ENCODE measurements at places on chromosomes 13 and 19. TPM values are rescaled to one million over a fixed set of nuclear protein-coding genes. Genes with fewer than 3 reads are reported as not detected.

Gene PNMA8A
- total RNA-seq, result 7.4 TPM

Gene PRTN3
- total RNA-seq, result not detected

Gene IZUMO2
- total RNA-seq, result not detected

Gene TMC4
- 9.5 TPM for total RNA-seq

Gene PRODH2
- not detected for total RNA-seq

Gene ADM5
- 1.9 TPM for total RNA-seq

Gene CYP4F2
- total RNA-seq, result not detected

Gene URAD
- not detected for total RNA-seq

Gene KLK3
- not detected for total RNA-seq

Gene SPINT2
- 548 TPM for total RNA-seq

Gene ECSIT
- total RNA-seq, result 58.9 TPM

Gene PSG6
- total RNA-seq, result not detected

Gene ZNF837
- 11.5 TPM for total RNA-seq

Gene LINGO3
- not detected for total RNA-seq

Gene PRPF31
- 64.3 TPM for total RNA-seq
